ENCODE measurements at places on chromosomes 11 and 22. TPM values are rescaled to one million over a fixed set of nuclear protein-coding genes. Genes with fewer than 3 reads are reported as not detected.
A peak's percentile ranks its signal among the peaks of the same experiment; 100 is the strongest.

GRCh38 chr11:121236115-121237001, 56.2 kb upstream of the SC5D start:
- peak; percentile 53 for DNase-seq

- DNase-seq, result no peak
Observed at GRCh38 chr11:69552951-69553350, 71.5 kb downstream of the LINC01488 start.

GRCh38 chr11:27604416-27604815, 95.8 kb downstream of the BDNF start:
- no peak for DNase-seq

GRCh38 chr11:128437136-128437535, 150.2 kb downstream of the ETS1 start:
- peak; percentile 44 for DNase-seq

DNA sequence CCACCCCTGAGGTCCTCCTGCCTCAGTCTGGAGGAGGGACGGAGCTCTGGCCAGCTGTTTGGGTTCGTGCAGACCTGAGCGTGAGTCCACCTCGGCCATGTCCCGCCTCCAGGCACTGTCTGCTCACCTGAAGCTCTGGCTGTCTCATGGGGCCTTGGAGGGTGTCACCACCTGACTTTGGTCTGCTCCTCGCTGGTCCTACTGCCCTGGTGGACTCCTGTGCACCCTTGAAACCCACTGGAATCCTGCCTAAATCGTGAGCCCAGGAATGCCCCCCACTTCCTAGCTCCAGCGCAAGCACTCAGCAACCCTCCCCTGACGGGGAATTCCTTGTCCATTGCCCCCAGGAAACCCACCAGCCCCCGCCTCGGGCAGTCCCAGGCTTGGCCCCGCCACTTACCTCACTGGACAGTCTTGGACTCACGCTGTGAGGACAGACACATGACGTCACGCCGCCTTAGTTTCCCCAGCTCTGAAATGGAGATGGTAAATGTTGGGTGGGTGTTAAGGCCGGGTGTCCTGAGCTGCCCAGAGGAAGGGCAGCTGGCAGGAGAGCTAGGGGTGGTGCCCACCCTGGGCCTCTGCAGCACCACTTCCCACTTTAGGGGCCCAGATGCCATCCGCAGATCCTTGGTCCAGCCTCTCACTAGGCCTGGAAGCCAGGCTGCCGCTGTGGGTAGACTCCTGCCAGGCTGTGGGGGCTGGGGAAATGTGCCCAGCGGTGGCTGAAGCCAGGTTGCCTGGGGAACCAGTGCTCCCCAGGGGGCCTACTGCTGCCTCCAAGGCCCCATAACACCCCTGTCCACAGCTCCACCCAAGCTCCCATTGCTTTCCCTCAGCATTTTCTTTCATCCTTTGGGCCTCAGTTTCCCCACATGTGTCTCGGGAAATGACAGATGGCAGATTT, 18.2 kb upstream of the TBX1 start:
- DNase-seq, result no peak

GRCh38 chr11:73760135-73760678, 667 bp downstream of the RAB6A start:
- no peak for DNase-seq

GRCh38 chr11:94183251-94183885, 54.7 kb downstream of the PANX1 start:
- DNase-seq, result no peak

GRCh38 chr11:1310772-1311468, 1.5 kb upstream of the TOLLIP start:
- DNase-seq, result peak; percentile 74

DNA sequence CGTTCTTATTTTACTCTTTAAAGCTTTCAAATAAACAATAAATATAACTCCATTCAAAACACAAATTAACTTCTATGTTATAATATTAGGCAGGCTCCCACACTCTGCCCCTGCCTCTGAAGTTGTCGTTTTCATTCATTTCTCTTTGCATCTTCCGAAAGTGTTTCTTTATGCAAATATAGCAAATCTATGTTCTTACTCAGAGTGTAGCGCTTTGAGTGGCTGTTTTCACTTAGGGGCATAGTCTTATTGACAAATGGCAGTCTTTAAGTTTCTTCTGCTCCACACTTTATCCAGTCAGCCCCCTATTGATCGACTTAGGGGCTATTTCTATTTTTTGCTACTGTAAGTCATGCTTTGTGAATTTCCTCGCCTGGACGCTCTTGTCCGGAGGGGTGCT, 45.3 kb upstream of the RTL6 start:
- DNase-seq, result no peak

GDPD4 gene
- not detected for total RNA-seq

MMP7 gene
- total RNA-seq, result not detected

NXPE2 gene
- not detected for total RNA-seq

MMP11 gene
- 0.70 TPM for total RNA-seq

Data from activated CD4-positive, alpha-beta T cell treated with anti-CD3 and anti-CD28 coated beads, Interleukin-2, amount 10 ng/mL, durations not matched to agents 24 days and 14 days (primary cell).